A549 treated with RU486 at 1 μM for 4 hours (cell line): ENCODE measurements at places on chromosomes 6 and 20. TPM values are rescaled to one million over a fixed set of nuclear protein-coding genes. Genes with fewer than 3 reads are reported as not detected.

Gene BANF2
- not detected in 5 replicates for total RNA-seq

Gene ARMH2
- not detected in 5 replicates for total RNA-seq

Gene HLA-DOB
- 0.13 to 0.21 TPM (median 0.13 TPM) in 3 of 5 replicates, not detected in the others for total RNA-seq

Gene BTNL2
- not detected in 5 replicates for total RNA-seq

Gene FAM184A
- 0.07 TPM in 1 of 5 replicates, not detected in the others for total RNA-seq

Gene PSORS1C1
- 3.0 to 4.4 TPM (median 4.1 TPM) in 5 replicates for total RNA-seq

Gene OR12D3
- not detected in 5 replicates for total RNA-seq

Gene IYD
- total RNA-seq, result not detected in 5 replicates

Gene TMEM74B
- total RNA-seq, result 3.1 to 5.1 TPM (median 4.0 TPM) in 5 replicates

Gene GABRR1
- not detected in 5 replicates for total RNA-seq

Gene FOXQ1
- 3.5 to 7.5 TPM (median 6.7 TPM) in 5 replicates for total RNA-seq

Gene HLA-DMB
- total RNA-seq, result 1.2 to 2.3 TPM (median 2.2 TPM) in 5 replicates

Gene THBD
- 26.1 to 46.2 TPM (median 40.9 TPM) in 5 replicates for total RNA-seq

Gene SPEF1
- 1.5 to 2.1 TPM (median 2.0 TPM) in 5 replicates for total RNA-seq

Gene SYCP2L
- total RNA-seq, result 1.4 to 2.6 TPM (median 1.6 TPM) in 5 replicates

Gene COL9A1
- total RNA-seq, result not detected in 5 replicates

Gene NRN1
- 0.45 to 0.69 TPM (median 0.50 TPM) in 5 replicates for total RNA-seq

Gene PRKN
- total RNA-seq, result 0.07 TPM in 1 of 5 replicates, not detected in the others

Gene CYP24A1
- 175 to 430 TPM (median 409 TPM) in 5 replicates for total RNA-seq

Gene CHD6
- total RNA-seq, result 5.4 to 10.9 TPM (median 9.7 TPM) in 5 replicates

Gene DYNLRB1
- 221 to 257 TPM (median 231 TPM) in 5 replicates for total RNA-seq

Gene TAGAP
- total RNA-seq, result not detected in 5 replicates

Gene CCDC170
- 0.10 to 0.15 TPM (median 0.12 TPM) in 4 of 5 replicates, not detected in the other for total RNA-seq

Gene SAMD5
- total RNA-seq, result 0.41 to 0.73 TPM (median 0.66 TPM) in 5 replicates

Gene PGBD1
- total RNA-seq, result 4.2 to 5.6 TPM (median 4.9 TPM) in 5 replicates

Gene MICA
- total RNA-seq, result 25.6 to 27.7 TPM (median 26.8 TPM) in 5 replicates

Gene TMEM170B
- 0.17 to 0.87 TPM (median 0.80 TPM) in 5 replicates for total RNA-seq

Gene MYO6
- 5.3 to 10.3 TPM (median 7.7 TPM) in 5 replicates for total RNA-seq

Gene CLIC5
- not detected in 5 replicates for total RNA-seq

Gene ZSCAN26
- 4.4 to 7.3 TPM (median 5.3 TPM) in 5 replicates for total RNA-seq

Gene STMN3
- total RNA-seq, result 6.7 to 10.3 TPM (median 9.8 TPM) in 5 replicates
